Choroid plexus epithelial cell (primary cell): ENCODE measurements at places on chromosomes 16 and 17.
A peak's percentile ranks its signal among the peaks of the same experiment; 100 is the strongest.

DNA sequence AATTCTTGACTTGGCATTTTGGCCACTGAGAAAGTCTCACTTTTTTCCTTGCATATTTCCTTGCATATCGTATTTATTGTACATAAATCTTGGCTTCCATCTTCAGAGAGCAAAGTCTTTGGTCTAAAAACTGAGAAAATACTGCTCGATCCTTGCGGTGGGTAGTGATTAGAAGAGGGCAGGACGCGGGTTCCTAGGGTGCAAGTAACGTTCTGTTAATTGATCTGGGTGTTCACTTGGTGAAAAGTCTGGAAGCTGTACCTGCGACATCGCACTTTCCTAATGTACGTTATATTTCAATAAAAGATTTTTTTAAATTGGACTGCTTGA lies 758 bp upstream of the UBALD2 start:
- DNase-seq = no peak

DNA sequence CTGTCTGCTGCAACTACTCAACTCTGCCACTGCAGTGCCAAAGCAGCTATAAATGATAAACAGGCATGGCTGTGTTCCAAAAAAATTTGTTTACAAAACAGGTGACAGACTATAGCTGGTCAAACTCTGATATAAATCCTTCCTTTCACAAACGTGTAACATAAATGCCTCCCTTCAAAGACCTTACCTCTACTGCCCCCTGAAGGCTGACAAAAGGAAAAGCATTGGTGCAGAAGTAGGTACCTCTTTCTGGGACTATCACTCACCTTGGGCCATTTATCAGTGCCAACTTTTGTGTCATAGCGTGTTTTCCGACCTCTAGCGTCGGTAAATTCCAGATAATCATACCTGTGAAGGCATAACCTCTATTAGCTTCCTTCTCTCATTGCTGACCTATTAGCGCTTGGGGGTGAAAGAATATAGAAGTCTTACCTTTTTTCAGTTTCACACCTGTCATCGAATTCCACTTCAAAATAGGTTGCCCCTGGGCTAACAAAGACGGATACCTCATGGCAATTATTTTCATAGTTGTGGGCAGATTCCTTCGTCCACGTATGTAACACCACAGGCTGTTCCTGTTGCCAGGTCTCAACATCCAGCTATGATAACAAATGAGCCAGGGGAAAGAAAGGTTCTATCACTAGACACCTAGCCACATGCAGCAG lies 67.9 kb downstream of the ZZEF1 start:
- DNase-seq = peak; percentile 76

GRCh38 chr17:81301195-81302144 lies 6.4 kb upstream of the SLC38A10 start:
- DNase-seq = no peak

DNA sequence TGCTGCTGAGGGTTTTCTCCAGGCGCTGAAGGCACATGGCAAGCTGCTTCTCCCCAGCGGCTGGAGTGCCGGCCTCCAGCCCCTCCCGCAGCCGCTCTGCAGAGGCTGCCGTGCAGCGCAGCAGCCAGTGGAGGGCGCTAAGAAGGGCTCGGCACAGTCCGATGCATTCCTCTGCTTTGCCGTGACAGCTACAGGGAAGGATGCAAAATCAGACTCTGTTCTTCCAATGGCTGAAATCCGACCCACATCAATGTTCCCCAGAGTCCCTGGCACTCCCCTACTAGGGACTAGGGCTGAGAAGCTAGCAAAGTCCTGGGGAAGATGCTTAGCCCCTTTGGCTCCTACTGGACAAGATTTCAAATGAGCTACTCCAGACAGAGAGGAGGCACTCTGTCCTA lies 19.0 kb downstream of the MED24 start:
- peak; percentile 77 for DNase-seq

GRCh38 chr17:63369233-63369632 lies 76.9 kb downstream of the CYB561 start:
- peak; percentile 57 for DNase-seq

DNA sequence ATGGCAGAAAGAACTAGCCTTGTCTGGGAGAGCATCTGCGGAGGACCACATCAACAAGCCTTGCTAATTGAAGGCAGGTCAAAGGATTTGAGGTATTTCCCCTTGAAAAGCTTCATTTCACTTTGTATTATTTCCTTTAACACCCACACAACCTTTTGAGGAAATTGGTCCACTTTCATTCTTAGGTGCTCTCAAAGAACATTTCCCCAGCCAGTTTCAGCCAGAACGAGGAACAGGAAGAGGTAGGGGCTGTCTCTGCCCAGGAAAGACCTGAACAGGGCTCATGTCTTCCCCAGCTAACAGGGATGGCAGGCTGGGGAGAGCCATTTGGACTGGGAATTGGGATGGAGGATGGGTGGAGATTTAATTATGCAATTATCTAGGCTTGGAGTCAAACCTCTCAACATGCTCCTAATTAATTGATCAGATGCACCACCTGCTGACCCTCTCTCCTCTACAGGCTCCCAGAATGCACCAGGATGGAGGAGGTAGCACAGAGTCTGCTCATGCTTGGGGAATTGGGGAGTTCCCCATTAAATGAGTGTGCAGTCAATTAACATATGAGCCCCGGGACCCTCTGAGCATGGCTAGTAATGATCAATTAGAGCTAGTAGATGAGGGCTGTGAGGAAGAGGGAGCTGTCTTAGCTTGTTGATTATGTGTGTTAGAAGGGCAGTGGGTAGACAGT lies 84.6 kb downstream of the GP2 start:
- DNase-seq = no peak

DNA sequence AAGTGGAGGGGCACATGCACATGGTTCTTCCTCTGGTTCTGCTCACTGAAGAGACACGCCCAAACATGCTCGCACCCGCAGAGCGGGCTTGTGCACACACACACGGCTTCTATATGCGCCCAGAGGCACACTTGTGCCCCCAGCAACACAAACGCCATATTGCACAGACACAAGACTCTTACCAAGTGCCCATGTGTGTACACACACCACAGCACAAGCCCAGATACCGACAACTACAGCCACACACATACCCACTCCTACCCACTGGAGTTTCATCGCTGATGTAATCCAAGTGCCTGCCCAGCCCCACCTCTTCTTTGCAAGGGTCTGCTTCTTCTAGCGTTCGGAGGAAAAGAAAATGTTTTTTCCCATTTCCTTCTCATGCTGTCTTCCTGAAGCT lies 6.5 kb upstream of the PRR29 start:
- DNase-seq = no peak

GRCh38 chr17:63927464-63928171 lies 4.5 kb downstream of the CD79B start:
- no peak for DNase-seq

DNA sequence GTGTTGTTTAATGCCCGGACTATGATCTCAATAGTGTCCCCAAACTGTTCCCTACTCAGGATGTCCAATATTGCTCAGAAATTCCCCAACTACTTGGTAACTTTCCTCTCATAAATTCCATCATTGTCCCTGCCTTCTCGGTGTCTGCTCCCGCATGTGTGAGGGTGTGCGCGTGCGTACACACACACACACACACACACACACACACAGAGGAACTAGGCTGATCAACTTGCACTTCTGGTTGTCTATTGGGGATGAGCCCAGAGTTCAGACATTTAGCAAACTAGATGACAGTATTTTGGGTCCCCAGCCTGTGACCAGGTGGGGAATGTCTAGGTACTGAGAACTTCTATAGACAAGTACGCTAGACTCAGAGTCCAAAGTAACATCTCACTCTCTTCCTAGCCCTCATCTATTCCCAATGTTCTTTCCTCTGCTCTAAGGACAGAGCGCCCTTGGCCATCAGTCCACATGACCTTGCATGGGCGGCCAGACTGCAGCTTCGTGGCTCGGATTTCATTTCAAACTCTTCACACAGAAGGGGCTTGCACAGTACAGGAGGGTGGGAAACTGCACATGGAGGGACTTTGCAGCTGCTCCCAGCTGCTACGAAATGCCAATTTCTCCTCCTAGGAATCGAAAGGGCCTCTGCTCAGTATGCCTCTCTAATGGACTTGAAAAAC lies 5.3 kb downstream of the HS3ST3A1 start:
- no peak for DNase-seq

DNA sequence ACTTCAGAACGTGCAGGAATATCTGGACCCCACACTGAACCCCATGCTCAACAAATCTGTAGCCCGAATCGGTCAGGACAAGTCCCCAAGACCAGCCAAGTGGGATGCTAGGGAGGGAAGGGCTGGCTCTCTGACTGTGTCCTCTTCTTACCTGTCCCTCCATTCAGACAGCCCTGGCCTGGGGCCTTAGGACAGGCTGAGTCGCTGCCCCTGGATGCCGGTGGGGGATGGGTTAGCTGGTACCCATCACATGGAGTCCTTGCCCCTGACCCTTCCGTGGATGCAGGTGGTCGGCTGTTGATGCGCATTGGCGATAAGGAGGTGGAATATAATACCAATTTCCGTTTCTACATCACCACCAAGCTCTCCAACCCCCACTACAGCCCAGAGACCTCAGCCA lies 16.0 kb upstream of the KDM6B start:
- no peak for DNase-seq

DNA sequence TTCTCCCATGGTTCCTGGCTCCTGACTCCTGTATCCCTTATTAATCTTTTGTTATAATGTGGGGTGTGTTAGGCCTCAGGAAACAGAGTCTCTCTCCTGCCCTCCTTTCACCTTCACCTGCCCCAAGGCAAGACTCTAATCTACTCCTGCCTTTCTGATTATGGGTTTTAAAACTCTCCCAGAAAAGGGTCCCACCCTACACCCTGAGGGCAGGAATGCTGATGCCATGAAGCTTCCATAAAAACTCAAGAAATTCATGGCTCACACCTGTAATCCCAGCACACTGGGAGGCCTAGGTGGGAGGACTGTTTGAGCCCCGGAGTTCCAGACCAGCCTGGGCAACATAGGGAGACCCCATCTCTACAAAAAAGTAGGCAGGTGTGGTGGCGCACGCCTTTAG lies 18.6 kb upstream of the SRCAP start:
- no peak for DNase-seq

GRCh38 chr16:53920988-53921387 lies 217.0 kb downstream of the FTO start:
- DNase-seq = no peak

GRCh38 chr17:76501827-76502307 lies 644 bp upstream of the RHBDF2 start:
- DNase-seq = no peak

GRCh38 chr17:49747632-49748031 lies 16.3 kb downstream of the FAM117A start:
- no peak for DNase-seq

DNA sequence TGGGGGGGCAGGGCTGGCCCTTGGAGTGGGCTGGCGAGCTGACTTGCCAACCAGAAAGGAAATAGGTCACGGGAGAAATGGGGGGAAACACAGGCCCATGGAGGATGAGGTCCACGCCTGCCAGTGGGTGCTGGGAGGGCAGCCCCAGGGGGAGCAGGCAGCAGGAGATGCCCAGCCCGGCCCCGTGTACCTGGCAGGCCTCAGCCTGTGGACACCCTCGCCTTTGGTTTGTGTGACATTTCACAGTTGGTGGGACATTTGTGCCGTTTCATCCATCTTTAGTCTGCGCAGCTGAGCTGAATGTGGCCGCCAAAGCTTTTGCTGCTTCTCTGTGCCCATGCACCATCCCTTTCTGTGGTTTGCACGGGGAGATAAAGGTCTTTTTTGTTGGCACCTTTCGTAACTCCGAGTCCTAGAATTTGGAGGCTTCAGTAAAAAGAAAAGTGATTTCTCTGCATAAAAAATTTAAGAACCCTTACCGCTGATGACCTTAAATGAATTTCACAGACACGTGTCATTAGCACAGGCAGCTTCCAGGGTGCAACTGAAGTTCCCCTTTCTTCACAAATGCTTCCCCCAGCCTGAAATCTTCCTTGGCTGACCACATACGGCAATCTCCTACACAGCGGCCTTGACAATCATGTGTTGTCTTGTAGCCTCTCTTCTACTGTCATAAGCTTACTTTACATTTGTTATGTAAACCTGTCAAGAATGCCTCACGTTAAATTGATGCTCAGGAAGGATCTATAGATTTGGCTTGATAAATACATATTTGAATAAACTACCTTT lies 193.6 kb downstream of the RPTOR start:
- no peak for DNase-seq

- no peak for DNase-seq
Measured at GRCh38 chr17:50835301-50836234, at the start of gene WFIKKN2. Gene WFIKKN2, plus strand, starts transcription at chr17:50835586. Its CDS starts 352 bp downstream, at chr17:50835938.

DNA sequence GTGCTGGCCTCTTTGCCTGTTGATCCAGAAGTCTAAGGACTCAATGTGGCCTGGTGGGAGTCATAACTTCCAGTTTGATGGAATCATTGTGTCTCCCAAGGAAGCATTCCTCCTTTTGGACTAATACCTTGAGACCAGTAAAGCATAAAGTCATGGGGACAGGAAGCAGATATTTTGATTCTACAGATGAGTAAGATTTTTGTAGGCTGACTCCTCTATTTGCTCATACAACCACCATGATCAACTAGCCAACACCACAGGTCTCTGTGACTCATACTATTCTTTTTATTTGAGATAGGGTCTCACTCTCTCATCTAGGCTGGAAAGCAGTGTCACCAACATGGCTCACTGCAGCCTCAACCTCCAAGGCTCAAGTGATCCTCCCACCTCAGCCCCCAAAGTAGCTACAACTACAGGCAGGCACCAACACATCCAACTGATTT lies 6.2 kb downstream of the MT2A start:
- peak; percentile 68 for DNase-seq

DNA sequence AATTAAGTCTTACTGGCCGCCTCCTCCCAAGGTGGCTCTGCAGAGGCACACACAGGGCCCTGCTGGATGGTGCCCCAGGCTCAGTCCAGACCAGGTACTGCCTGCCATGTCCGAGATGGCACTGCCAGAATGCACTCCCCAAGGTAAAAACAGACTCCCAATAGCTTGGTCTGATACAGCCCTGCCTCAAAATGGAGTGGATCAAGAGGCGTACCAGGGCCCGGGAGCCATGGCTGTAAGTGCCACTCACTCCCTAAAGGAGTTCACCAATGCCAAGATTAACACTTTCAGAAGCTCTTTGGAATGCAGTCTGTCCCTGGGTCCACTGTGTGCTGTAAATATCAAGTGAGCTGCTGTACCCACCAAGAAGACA lies 576 bp upstream of the MYO18A start:
- DNase-seq = no peak

GRCh38 chr17:7703584-7704479 lies 1.2 kb upstream of the EFNB3 start:
- peak; percentile 72 for DNase-seq

DNA sequence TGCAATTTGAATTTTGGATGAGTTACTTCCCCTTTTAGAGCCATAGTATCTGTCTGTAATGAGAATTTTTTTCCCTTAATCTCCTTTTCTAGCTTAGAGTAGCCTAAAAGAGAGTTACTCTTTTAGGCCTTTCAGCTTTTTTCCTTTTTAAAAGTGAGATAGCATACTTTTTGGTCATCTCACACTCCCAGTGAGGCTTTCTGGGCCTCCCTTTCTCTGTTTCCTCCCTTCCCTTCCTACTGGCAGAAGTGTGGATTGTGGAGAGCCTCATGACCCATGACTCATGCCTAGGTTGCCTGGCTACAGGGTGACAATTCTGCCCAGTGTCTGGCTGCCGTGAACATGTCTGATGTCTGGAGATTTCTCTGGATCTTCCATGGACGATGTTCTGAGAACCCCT lies 15.2 kb downstream of the KRT23 start:
- DNase-seq = peak; percentile 89

- DNase-seq = no peak
Measured at GRCh38 chr17:79909121-79909520, 69.9 kb upstream of the CBX4 start.
